Activated CD8-positive, alpha-beta memory T cell treated with anti-CD3 and anti-CD28 coated beads for 48 hours (primary cell): ENCODE measurements at places on chromosomes 3 and 15.

DNA sequence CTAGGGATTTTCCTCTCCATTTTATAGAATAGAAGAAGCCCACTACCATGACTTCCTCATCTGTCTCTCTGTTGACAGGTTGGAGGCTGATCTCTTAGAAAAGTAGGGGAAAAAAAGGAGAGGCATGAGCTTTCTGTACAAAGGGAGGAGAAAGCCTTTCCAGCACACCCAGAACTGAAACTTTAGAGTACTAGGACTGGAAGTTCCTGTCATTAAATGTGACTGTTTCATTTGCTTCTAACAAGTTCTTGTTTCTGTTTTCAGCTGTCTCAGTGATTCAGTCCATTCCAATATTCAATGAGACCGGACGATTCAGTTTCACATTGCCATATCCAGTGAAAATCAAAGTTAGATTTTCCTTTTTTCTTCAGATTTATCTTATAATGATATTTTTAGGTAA lies 39.0 kb downstream of the INTS14 start:
- no peak for DNase-seq

DNA sequence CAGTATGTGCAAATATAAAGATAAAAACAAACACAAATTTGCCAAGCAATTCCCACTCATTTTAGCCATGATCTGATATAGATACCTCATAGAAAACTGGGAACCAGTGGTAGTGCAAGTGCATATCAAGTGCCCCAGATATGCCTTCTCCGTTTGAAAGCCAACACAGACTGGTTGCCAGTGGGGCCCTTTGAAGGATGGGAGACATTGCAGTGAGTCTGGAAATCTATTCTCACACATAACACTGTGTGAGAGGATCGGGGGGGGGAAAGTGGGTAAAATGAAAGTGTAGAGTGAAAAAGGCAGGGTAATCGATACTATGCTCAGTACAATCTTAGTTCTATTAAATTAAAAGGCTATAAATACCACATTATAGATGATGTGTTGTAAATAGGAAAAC lies 83.0 kb downstream of the CBLB start:
- no peak for DNase-seq

GRCh38 chr3:169458752-169459151 lies 204.8 kb downstream of the MECOM start:
- no peak for DNase-seq

DNA sequence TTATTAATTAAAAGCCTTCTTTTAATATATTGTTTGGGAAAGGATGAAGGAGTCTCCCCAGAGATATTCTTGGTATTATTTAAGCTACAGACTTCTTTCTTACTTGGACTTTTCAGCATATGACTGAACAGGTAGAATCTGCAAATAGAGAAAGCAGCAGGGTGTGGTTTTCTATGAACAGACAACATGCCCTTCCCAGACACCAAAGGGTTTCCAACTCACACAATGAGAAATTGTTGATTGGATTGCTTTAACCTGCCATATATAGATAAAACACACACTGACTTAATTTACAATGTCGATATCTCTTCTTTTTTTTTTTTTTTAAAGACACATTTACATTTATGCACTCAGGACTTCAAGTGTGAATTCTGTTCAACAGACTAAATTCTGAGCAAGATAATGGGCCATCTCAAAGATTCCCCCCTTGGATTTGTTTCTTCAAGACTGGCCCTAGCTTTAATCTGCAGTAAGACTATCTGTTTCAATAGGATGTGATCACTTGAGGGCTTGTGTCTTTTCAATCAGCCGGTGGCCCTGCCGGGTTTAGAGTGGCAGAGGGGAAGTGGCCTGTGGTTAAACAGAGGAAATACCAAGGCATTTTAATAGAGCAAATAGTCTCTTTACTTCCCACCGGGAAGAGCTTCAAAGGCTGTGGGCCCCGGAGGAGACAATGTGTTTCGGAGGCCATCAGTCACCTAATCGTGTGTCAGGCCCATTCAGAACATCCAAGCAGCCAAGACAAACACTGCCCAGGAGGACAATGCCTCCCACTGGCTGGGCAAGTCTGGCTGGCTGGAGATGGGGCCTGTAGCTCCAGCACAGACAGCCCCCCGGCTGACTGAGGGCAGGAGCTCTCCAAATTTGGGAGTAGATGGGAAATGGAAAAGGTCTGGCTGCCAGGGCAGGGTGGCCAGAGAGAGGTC lies 6.1 kb downstream of the IL17RD start:
- no peak for DNase-seq

GRCh38 chr3:37703626-37704025 lies 158.1 kb upstream of the CTDSPL start:
- no peak for DNase-seq

GRCh38 chr3:47012342-47013230 lies 33.1 kb downstream of the NBEAL2 start:
- DNase-seq, result no peak

- no peak for DNase-seq
These were observed 94.5 kb downstream of the TPRA1 start for GRCh38 chr3:127495821-127496655.
